ENCODE measurements at places on chromosomes 6 and 20. TPM values are rescaled to one million over a fixed set of nuclear protein-coding genes. Genes with fewer than 3 reads are reported as not detected.

DNA sequence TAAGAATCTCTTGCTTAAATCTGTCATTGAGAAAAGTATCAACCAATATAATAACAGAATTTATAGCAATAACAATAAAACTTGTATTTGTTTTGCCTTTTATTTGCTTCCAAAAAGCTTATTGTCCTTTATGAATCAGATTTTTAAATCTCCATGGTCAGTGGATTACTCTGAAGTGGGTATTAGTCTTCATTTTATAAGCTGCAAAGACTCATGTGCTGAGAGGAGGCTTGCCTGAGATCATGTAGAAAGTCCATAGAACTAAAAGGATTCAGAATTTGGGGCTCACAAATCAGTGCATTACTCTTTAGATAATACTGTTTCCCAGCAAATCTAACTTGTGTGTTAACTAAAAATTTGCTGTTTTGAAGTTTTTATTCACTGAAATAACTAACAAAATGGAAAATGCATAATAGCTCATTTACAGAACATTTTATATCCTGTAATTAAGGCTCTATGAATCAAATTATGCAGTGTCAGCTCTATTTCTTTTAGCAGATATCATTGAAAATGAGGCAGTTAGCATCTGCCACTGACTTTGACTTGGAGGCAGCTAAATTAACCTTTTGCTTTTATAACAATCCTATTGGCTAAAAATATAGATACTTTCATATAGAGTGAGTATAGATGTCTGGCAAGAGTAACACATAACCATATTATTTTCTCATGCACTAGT lies 781.1 kb upstream of the CITED2 start:
- no peak overlapping the region for H3K27ac ChIP-seq
- H3K27me3 ChIP-seq, result no peaks in the 10 kb centered on the region
- H3K4me1 ChIP-seq, result no peaks in the 10 kb centered on the region
- H3K4me3 ChIP-seq, result no peak overlapping the region
- no peaks in the 10 kb centered on the region for H3K36me3 ChIP-seq

GRCh38 chr6:129032602-129033001 lies 149.7 kb downstream of the LAMA2 start:
- no peak for DNase-seq
- H3K36me3 ChIP-seq, result no peaks in the 10 kb centered on the region
- H3K4me1 ChIP-seq, result no peaks in the 10 kb centered on the region
- H3K4me3 ChIP-seq, result no peak overlapping the region

DNA sequence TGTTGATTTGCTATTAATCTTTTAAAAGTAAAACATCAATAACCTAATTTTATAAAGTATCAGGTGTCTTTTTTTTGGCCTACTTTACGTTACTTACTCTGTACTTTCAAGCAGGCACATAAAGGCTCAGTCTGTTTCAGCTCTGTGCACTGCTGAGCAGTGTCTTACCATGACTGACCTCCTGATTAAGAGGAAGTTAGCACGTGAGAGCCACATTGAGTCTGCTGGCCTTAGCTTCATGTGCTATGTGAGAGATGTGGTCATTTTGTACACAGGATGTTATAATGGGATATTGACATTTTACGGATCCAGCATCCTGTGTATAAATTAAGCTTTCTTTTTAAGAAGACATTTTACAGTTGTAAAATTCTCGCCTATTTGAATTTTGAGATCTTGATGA lies 31.9 kb downstream of the ARID1B start:
- H3K27ac ChIP-seq, result no peak overlapping the region
- no peaks in the 10 kb centered on the region for H3K4me1 ChIP-seq
- no peaks in the 10 kb centered on the region for H3K36me3 ChIP-seq
- no peaks in the 10 kb centered on the region for H3K27me3 ChIP-seq
- no peak for DNase-seq
- no peak overlapping the region for H3K4me3 ChIP-seq

GRCh38 chr6:155782739-155783459 lies 327.3 kb upstream of the NOX3 start:
- no peak for DNase-seq
- H3K27me3 ChIP-seq, result no peaks in the 10 kb centered on the region
- H3K4me1 ChIP-seq, result peaks cover 29% of the 10 kb centered on the region
- H3K36me3 ChIP-seq, result no peaks in the 10 kb centered on the region
- H3K27ac ChIP-seq, result peak overlapping the region; percentile 85

GRCh38 chr20:50788045-50788991 lies 6.5 kb upstream of the BCAS4 start:
- no peak overlapping the region for H3K27ac ChIP-seq
- H3K36me3 ChIP-seq, result no peaks in the 10 kb centered on the region
- H3K27me3 ChIP-seq, result no peaks in the 10 kb centered on the region
- H3K4me1 ChIP-seq, result peaks cover 38% of the 10 kb centered on the region
- no peak overlapping the region for H3K4me3 ChIP-seq
- DNase-seq, result peak; percentile 51

DNA sequence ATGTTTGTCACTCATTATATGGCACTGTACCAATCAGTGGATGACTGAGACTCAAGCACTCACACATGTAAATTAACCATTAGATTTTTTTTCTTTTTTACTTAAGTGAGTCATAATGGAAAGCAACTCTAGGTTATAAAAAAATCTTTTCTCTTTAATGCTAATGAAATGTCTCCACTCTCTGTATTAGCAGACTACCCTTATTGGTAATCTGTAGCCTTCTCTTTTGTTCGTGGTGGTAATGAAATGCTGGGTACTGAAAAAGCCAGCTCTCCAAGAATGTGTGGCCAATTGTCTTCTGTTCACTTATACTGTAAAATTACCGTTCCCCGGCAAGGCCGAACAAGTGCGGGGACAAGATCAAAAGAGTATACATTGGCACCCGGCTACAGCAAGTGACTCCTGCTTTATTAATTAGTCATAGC lies 69.0 kb downstream of the AFG1L start:
- no peaks in the 10 kb centered on the region for H3K27me3 ChIP-seq
- H3K36me3 ChIP-seq, result no peaks in the 10 kb centered on the region
- no peak for DNase-seq
- H3K4me3 ChIP-seq, result no peak overlapping the region

DNA sequence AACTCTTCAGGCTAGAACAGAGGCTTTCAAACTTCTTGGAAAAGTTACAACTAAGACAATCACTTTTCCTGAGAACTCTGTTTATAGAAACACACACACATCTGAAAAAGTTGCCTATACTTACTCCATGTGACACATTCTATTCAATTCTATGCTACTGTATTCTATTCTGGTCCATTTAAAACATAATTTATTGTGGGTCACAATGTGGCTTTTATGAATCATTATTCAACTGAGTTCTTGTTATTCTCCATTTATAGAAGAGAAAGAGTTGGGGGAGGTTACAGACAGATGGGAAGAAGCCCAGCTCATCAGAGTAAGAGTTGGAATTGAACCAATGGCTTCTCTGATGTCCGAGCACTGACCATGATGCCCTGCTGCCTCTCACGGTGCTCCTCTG lies 21.6 kb upstream of the BCAS1 start:
- no peak overlapping the region for H3K4me3 ChIP-seq
- peaks cover 2% of the 10 kb centered on the region for H3K4me1 ChIP-seq
- no peaks in the 10 kb centered on the region for H3K36me3 ChIP-seq
- DNase-seq, result no peak
- no peak overlapping the region for H3K27ac ChIP-seq

DNA sequence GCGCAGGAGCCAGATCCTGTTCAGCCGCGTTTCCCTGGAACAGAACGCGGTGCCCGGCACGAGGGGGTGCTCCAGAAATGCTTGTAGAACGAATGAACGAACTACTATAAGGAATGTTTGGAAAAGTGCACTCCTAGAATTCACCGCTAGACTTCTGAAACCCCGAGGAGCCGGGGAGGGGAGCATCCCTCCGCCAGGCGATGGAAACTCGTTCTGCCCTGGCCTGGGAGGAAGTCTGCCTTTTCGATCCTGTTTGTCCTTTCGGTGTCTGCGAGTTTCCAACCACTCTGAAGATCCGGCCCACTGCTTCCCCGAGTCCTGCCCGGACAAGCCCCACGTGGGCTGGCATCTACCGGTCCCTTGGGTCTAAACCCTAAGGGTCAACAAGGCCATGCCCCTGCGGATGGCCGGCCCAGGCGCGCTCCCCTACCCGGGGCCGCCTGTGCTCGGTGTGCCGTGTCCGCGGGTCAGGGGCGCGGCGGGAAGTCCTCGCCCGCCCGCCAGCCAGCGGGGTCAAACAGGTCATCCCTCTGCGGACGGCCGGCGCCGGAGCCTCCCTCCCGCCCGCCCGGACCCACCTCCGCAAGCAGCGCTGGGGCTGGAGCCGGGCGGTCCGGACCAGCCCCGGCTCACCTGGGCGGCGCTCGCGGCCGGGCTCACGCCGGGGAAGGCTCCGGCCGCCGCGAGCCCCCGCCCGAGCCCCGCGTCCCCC lies 526 bp downstream of the SULF2 start:
- H3K36me3 ChIP-seq, result no peaks in the 10 kb centered on the region
- H3K4me1 ChIP-seq, result peaks cover 22% of the 10 kb centered on the region
- H3K27ac ChIP-seq, result no peak overlapping the region
- no peaks in the 10 kb centered on the region for H3K27me3 ChIP-seq

DNA sequence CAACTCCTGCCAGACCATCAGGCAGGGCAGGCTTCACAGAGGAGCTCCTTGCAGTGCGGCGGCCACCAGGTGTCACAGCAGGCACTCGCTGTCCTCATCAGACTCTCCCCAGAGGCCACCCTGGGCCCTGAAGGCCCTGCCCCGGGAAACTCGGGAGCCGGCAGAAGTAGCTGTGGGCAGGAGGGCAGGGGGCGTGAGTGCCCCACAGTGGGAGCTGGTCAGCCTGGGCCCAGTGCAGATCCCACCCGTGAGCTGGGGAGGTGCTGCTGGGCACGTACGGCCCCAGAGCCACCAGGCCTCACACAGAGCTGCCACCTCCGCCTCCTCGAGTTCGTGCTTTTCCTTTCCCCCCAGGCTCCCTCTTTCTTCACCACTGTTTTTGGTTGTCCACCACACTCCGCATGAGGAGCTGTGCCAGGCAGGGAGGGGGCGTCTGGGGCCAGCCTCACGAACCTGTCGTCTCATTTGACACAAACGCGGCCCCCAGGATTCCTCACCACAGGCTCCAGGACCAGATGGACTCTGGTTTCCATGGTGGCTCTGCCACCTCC lies 33.8 kb downstream of the FRMD1 start:
- H3K4me3 ChIP-seq, result no peak overlapping the region
- no peak overlapping the region for H3K27ac ChIP-seq
- no peak for DNase-seq
- no peaks in the 10 kb centered on the region for H3K36me3 ChIP-seq
- H3K27me3 ChIP-seq, result no peaks in the 10 kb centered on the region

GRCh38 chr6:79813854-79814709 lies 133.3 kb downstream of the ELOVL4 start:
- H3K27me3 ChIP-seq, result no peaks in the 10 kb centered on the region
- H3K4me3 ChIP-seq, result no peak overlapping the region
- H3K4me1 ChIP-seq, result no peaks in the 10 kb centered on the region
- H3K27ac ChIP-seq, result no peak overlapping the region
- DNase-seq, result peak; percentile 62

DNA sequence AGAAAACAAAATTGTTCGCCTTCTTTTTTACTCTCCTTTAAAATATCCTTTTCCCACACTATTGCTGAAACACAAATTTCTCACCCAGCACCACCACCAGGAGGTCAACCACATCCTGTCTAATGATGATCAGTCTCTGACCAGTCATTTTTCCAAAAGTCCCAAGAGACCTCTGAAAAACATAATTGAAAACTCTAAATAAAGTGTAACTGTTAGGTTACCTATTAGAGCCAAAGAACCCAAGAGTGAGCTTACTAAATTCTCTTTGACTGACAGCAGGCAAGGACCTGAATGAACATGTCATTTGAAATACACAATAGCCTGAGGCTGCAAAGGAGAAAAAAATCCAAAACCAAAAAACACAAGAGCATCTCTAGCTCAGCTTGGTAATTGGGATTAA lies 735.4 kb downstream of the CBLN4 start:
- H3K27me3 ChIP-seq, result no peaks in the 10 kb centered on the region
- no peak overlapping the region for H3K27ac ChIP-seq
- H3K36me3 ChIP-seq, result no peaks in the 10 kb centered on the region
- DNase-seq, result no peak
- no peaks in the 10 kb centered on the region for H3K4me1 ChIP-seq

Gene ARHGAP18
- total RNA-seq, result 70.3 TPM

Gene TCP11
- total RNA-seq, result not detected

Gene BANF2
- total RNA-seq, result not detected

Gene ELOVL2
- total RNA-seq, result 0.07 TPM

Gene ARMH2
- total RNA-seq, result not detected
